ENCODE measurements at places on chromosomes 11 and 22.

GRCh38 chr11:65861165-65861505 lies 902 bp downstream of the MUS81 start:
- DNase-seq = no peak

DNA sequence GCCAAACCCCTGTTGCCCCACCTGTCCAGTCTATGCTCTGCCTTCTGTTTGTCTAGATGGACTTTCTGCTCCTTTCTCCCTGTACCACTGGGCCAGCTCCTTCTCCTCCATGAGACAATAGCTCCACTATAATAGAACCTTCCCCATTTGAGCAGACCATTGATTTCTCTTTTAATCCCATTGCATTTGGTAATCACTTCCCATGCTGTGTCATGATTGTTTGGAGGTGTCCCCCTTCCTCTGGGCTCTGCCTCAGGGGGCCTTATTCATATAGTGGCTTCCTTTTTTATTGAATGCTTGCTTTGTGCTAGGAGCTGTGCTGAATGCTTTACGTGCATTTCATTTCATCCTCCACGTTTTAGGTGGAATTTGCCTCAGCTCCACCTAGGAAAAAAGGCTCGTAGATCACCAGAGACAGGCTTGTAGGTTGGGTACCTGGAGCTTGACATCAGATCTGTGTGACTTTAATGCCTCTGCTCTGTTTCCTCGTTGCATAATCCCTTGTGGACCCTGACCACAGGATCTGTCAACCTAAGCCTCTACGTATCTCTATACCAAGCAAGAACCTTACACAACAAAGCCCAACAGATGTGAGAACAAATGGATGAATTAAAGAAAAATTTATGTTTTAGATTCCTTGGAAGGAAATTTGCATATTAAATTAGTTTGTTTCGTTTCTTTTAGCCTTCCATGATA lies 106.2 kb upstream of the RASSF10 start:
- DNase-seq = no peak

DNA sequence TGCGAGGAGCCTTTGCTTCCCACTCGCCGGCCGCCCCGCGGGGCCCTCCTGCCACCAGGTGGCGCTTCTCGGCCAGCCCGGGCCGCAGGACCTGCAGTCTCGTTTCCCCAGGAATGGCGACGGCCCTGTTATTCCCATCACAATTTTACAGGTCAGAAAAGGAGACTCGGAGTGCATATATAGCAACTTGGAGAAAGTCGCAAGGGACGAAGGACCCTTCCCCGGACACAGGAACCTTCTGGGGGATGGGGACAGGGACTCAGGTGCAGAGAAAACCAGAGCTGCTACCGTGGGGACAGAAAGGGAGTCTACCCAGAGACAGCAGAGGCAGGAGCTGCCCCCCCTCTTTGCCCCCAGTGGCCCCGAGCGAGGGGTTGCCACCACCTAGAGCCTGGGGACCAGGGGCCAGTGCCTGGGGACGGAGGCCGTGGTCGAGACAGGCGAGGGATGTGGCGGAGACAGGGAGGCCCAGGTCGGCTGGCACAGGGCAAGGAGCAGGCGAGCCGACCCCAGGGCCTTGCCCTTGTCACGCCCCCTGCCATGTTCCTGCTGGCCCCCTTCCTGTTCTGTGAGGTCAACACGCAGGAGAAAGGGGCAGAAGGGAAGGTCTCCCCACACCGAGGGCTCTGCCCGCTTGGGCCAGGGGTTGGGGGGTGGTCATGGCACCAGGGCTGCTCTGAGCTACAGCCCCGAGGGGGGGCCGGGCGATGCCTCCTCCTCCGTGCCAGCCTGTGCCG lies 3.5 kb upstream of the KRTAP5-6 start:
- peak; percentile 82 for DNase-seq

- DNase-seq = no peak
Observed at GRCh38 chr11:124768914-124769313, 6.8 kb upstream of the ESAM start.

- DNase-seq = no peak
Observed at GRCh38 chr11:29584342-29584741, 432.5 kb downstream of the KCNA4 start.

- DNase-seq = no peak
Observed at GRCh38 chr22:30665786-30666185, 1.9 kb downstream of the DUSP18 start.

GRCh38 chr11:103494491-103494890 lies 385.3 kb downstream of the DYNC2H1 start:
- DNase-seq = no peak

- no peak for DNase-seq
Observed at GRCh38 chr22:17638182-17638431, 450 bp upstream of the BCL2L13 start.

GRCh38 chr11:117188620-117189081 lies 10.1 kb downstream of the SIDT2 start:
- DNase-seq = no peak

DNA sequence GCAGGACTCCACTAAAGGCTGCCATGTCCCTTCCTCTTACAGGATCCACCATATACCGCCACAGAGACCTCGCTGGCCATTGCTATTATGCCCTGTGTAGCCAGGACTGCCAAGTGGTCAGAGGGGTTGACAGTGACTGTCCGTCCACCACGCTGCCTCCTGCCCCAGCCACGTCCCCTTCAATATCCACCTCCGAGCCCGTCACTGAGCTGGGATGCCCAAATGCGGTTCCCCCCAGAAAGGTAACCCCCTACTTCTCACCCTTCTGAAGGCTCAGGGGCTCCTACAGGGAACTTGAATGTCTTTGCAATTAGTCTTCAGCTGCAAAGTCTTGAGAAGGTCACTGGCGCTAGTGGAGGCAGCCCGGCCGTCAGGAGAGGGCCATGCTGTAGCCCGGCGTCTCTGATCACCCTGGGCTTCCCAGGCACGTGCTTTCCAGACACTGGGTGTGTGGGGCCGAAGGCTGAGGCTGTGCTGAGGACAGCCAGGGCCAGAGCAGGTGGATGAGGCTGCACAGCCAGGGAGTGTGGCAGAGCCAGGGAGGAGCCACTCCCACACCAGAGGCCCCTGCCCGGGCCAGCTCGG lies 30.0 kb upstream of the MUC5B start:
- no peak for DNase-seq

DNA sequence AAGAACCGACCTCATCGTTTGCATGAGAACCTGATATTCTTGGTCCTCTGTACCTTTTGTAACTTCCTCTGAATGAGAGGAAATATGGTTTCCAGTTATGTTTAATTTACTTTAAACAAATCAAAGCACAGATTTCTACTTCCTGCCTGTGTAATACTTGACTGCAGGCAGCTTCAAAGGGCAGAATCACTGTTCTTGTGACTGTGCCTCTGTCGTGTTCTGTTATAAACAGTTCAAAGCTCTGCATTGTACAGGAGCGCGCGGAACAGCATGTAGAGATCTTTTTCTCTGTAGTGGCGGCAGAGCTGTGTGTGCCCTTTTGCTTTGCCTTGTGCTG lies 73.2 kb upstream of the CLDN5 start:
- no peak for DNase-seq

GRCh38 chr11:117986981-117987574 lies 884 bp downstream of the IL10RA start:
- no peak for DNase-seq

DNA sequence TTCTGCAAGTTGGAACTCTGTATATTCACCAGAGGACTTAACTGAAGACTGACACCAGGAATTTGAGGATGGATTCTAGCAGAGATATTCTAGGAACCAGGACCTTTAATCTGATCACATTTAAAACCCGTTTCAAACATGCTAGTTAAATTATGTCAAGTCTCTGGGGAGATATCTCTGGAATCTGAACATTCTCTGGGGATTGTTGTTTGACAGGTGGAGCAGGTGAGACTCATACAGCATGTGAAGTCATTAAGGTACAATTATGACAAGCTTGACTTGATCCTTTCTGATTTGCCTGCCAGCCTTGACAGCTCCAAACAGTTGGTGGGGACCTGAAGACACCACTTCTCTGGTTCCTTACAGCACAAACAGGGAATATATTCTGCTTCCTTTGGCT lies 100.3 kb downstream of the FAT3 start:
- no peak for DNase-seq

- no peak for DNase-seq
Observed at GRCh38 chr22:20428496-20429253, 8.9 kb downstream of the SCARF2 start.

DNA sequence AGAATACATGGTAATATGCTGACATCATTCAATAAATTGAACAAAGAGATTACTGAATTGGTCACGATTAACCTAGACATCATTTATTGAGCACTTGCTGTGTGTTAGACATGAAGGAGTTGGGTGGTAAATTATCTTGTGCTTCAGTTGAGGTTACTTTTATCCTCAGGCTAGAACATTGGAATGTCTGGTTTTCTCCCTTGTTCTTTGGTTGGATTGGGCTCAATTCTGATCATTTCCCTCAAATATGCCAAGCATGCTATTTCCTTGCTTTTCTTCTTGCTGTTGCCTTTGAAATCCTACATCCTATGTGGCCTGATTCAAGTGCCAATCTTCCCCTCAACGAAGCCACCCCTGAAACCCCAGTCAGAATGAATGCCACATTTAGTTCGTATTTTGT lies 65.8 kb downstream of the DEUP1 start:
- no peak for DNase-seq

DNA sequence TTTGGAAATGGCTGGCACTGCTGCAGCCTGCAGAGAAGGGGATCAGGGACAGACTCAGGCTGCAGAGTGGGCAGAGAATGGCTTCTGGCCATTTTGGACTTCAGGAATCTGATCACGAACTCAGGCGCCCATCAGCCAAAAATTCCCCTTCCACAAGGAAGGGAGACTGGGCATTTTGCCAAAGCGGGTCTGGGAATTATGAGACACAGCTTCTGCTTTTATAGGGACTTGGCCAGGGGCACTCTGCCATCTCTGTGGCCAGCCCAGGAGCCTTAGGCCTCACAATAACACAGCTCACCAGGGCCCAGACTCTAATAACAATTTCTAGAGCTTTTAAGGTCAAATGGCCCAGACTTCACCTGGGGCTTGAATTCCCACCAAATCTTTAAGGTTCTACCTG lies 74.7 kb downstream of the CHST1 start:
- no peak for DNase-seq

DNA sequence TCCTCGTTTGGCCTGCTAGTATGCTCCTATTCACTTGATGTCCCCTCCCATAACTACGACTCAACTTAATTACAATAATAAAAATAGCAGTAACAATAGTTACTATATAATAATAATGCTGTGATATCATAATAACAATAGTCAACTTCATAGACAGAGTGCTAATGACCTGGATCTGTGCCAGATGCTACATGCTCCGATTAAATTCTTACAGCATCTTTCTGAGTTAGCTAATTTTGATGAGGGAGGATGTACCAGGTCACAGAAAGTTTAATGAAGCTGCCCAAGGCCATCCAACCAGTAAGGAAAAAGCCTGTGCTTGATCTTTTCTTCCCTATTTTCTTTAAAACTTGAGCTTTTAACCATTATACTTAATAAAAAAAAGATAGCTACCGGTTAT lies 413.4 kb upstream of the LRRC4C start:
- no peak for DNase-seq

- no peak for DNase-seq
Observed at GRCh38 chr11:22539821-22540256, 85.8 kb downstream of the FANCF start.

GRCh38 chr22:38505541-38506117 lies 482 bp downstream of the DDX17 start:
- no peak for DNase-seq

DNA sequence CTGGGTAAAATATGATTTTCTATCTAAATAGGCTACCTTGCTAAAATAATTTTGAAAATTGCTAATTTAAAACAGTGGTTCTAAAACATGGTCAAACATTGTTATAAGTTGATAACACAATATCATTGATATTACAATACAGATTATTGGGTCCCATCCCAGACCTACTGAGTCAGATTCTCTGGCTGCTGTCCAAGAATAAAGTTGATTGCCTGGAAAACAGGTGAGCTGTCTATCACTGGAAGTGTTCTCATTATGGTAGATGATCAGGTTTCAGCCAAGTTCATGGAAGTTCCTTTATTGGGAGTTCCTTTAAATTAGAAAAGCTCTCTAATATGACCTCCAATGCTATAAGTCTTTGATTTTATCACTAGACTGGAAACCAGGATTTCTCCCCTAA lies 52.3 kb downstream of the SC5D start:
- DNase-seq = no peak

- DNase-seq = no peak
Observed at GRCh38 chr11:116226731-116227130, 546.1 kb downstream of the BUD13 start.

DNA sequence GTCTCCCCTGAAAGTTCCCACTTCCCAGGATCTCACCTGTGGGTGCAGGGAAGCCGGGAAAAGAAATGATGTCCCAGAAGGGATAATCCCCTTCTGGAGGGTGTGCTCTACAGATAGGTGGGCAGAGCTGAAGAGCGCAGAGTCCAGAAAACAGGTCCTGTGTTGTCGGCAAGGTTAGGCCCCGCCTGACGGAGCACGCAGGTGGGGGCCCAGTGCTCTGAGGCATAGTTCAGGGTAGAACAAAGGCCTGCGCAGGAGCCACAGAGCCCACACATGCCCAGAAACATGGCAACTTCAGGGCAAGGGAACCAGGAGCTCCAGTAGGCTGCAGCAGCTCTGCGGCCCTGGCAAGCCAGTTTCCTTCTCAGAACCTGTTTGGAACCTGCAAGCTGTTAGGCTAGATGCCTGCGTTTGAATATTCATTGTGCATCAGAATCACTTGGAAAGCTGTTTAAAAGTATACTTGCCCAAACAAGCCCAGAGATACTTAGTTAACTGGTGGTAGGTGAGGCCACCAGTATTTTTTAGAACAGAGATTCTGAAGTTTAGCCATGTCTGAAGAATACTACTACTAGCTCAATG lies 386.6 kb downstream of the BUD13 start:
- DNase-seq = no peak

DNA sequence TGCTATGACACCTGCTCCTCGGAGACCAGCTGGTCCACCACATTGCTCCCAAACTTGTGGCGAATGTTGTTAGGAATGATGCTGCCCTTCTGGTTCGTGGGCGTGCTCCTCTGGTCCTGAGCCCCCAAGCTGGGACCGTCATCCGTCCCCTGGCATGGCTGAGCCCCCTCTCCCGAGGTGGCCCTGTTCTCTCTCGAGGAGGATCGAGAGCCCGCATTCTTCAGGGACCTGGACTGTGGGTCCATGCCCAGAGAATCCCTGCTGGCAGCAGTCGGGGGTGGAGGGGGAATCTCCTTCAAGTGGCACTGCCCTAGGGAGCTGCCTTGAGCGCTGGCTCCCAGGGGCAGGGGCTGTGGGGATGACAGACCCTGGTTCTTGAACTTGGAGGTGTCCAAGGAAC lies 17.4 kb downstream of the TST start:
- no peak for DNase-seq
